ENCODE measurements at places on chromosomes 5 and 9.

- no peak for DNase-seq
Measured at GRCh38 chr5:173750538-173751265, 134.3 kb upstream of the BOD1 start.

- no peak for DNase-seq
Measured at GRCh38 chr5:108760512-108760911, 12.8 kb downstream of the FER start.

GRCh38 chr9:13378154-13378553, 98.7 kb upstream of the MPDZ start:
- DNase-seq: no peak

DNA sequence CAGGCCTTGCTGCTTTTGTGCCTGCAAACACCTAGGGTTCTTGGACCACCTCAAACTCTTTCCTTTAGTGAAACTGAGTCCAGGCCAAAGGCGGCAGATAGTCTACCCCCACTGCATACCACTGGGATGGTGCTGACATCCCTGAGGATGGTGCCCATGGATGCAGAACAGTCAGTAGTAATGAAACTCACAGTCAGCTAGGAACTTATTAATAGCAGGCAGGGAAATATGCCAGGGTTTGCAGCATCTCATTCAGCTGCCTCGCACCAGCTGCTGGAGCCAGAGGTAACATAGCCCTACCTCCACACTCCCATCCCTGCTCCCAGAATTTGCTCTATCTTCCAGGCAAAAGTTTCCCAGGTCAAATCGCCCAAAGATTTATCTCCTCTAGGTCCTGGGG, 189.1 kb downstream of the SREK1 start:
- no peak for DNase-seq

DNA sequence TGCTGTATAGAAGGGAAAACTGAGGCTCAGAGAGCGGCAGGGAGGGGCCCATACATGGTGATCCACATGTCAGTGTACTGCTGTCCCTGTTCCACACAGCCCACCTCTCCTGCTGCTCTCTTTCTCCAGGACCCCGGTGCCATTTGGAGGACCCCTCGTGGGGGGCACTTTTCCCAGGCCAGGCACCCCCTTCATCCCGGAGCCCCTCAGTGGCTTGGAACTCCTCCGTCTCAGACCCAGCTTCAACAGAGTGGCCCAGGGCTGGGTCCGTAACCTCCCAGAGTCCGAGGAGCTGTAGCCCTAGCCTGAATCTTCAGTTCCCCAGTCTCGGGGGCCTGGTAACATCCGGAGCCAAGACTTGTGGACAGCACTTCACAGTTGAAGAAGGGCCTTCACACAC, 15.5 kb downstream of the MYOZ3 start:
- DNase-seq: no peak

- no peak for DNase-seq
Measured at GRCh38 chr5:127596501-127596900, 52.4 kb upstream of the CTXN3 start.

DNA sequence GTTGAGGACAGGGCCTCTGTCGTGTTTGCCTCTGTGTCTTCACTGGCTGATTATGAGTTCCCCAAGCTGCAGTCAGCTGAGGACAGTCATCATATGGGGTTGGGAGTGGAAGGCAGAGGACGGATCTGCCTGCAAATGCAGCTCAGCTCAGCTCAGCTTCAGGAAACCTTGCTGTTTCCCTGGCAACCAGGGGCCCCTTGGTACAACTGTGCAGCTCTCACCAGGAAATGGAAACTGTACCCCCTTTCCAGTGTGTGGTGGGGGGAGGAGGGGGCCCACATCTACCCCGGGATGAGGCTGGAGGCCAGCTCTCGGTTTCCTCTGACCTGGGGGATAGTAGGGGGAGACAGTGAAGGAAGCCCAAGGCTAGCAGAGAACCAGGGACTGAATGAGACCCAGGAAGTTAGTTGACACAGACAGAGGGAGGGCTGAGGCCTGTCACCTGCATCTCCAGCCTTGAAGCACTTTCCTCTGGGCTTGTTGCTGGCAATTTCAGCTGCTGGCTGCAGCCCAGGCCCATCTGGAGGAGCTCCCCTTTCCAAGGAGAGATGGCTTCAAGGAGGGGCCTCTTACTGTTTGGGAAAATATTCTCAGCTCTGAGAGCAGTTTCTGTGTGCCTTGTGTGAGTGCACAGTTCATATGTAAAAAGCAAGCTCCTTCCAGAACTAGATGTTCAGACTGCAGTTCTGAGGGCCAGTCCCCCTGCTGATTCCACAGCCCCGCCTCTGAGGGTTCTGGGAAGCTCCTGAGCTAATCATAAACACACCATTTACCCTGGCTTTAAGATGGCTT, 6.9 kb downstream of the ANXA6 start:
- DNase-seq: no peak

GRCh38 chr9:110334183-110334582, 3.5 kb downstream of the TXNDC8 start:
- no peak for DNase-seq

GRCh38 chr9:4491626-4491975, 1.3 kb downstream of the SLC1A1 start:
- no peak for DNase-seq

- no peak for DNase-seq
Measured at GRCh38 chr9:95820074-95820473, 55.4 kb upstream of the ERCC6L2 start.

GRCh38 chr9:33950371-33950770, 98.3 kb downstream of the UBAP2 start:
- DNase-seq: no peak

- DNase-seq: no peak
Measured at GRCh38 chr9:8705861-8706260, 906.3 kb upstream of the DMAC1 start.

DNA sequence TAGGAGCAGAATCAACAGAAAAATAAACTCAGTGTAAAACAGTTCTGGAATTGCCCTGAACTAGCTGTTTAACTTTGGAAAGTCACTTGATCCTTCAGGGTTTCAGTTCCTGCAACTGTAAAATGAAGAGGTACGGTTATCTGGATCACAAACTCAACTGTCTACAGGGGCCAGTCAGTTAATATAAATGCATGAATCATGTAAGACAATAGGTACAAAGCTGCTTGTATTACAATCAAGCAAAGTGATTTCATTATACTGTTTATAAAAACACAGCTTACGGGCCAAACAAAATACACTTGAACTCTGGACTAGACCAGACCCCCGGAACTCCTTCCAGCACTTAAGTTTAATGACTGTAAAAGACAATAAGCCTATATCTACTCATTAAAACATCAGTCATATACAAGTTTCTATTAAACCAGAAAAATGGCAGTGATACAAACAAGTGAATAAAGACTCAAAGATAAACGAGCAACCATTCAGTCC, 73.0 kb downstream of the MRPS27 start:
- DNase-seq: no peak

- DNase-seq: no peak
Measured at GRCh38 chr9:36873247-36873875, 160.7 kb downstream of the PAX5 start.

GRCh38 chr5:9174446-9174845, 371.4 kb downstream of the SEMA5A start:
- no peak for DNase-seq

DNA sequence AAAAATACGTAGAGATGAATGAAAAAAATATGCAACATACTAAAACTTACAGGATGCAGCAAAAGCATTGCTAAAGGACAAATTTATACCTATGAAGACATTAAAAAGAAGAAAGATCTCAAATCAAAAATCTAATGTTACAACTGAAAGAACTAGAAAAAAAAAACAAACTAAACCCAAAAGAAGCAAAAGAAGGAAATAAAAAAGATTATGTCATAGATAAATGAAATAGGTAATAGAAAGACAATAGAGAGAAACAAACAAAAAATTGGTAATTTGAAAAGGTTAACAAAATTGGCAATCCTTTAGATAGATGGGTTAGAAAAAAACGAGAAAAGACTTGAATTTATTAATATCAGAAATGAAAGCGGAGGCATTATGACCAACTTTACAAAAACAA, 1000.2 kb downstream of the TLE4 start:
- DNase-seq: no peak
